ENCODE measurements at places on chromosomes 7 and 10.

- no peak for DNase-seq
These were observed 29.6 kb upstream of the PDGFA start for GRCh38 chr7:549066-549890.

DNA sequence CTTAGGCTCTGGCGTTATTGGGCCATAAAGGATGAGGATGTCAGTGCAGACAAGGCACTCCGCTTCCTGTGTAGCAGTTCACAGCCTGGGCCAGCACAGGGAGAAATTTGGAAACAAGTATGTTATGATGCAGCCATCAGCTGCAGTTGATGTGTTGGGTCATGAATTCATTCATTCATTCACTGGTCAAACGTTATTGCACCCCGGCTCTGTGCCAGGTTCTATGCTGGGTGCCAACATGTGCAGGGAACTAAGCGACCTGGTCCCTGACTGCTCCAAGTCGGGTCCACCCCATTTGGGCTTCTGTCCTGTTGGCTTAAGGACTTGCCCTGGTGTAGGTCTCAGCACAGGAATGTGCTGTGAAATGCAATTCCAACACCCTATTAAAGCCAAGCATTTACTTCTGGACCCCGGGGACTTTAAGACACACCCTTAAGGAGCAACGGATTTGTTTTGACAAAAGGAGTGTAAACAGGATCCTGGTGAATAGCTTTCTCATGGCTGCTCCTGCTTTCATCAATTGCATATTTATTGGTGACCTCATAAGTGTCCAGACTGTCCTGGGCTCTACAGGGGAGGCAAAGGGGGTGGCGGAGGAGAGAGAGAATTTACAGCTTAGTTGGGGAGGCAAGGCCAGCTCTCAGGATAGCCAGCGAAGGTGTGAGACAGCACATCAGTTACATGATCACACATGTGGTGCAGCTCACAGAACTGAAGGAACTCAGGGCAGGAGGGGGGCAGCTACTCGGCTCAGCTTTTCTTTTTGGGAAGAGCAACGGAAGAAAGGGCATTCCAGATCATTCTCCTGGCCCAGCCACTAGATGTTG is 158.6 kb downstream of the GRK5 start:
- no peak for DNase-seq

DNA sequence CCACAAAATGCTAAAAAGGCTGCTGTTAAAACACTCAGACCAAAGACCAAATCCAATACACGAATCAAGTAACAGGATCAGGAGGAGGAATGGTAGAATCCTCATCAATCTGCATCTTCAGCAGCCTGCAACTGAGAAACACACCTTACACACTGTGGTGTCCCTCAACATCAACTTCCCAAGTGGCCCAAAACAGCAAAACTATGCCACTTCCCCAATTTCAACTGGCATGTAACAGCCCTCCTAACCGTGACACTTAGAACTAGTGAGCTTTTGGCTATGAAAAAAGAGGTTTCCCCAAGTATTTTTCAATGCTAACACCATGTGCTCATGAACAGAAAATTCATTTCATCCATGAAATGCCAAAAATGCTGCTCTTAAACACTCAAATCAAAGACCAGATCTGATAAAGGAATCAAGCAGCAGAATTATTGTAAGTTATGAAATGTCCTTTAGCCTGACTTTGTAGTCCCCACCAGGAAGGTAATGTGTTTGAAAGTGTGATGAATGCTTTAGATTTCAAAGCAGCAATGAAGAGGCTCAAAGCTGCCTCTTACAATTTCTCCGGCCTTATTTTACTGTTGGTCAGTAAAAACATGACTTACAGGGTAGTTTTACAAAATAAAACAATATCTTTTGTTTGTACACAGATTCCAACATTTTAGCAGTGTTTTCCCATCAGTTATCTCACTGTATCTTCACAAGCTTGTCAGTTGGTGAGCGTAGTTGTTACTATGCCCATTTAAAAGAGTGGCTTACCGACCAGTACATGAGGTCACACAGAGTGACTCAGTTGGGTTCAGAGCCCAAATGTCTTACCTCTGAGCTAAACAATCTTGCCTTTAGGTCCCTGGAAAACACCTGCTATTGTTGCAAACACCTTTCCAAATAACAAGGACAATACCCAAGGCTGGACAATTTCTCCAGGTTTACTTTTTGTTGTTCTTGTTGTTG is 65.7 kb upstream of the ASAH2 start:
- DNase-seq, result no peak

GRCh38 chr10:4099202-4099601 is 314.2 kb upstream of the KLF6 start:
- no peak for DNase-seq

DNA sequence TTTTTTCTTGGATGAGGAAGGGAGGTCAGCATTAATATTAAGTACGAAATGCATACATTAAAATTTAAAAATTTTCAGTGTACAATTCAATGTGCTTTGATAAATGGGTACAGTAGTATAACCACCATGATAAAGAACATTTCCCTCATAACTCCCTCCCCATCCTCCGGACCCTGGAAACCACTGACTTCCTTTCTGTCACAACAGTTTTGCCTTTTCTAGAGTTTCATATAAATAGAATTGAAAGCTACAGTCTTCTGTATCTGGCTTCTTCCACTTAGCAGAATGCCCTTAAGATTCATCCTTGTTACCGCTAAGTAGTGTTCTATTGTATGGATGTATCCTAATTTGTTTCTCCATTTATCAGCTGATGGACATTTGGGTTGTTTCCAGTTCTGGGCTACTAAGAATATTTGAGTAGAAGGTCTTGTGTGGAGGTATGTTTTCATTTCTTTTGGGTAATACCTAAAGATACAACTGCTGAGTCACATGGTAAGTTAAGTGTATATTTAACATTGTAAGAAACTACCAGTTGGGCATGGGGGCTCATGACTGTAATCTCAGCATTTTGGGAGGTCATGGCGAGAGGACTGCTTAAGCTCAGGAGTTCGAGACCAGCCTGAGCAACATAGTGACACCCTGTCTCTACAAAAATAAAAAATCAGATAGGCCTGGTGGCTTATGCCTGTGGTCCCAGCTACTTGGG is 30.8 kb downstream of the ABI1 start:
- no peak for DNase-seq

GRCh38 chr7:32661929-32662328 is 166.6 kb downstream of the AVL9 start:
- no peak for DNase-seq

DNA sequence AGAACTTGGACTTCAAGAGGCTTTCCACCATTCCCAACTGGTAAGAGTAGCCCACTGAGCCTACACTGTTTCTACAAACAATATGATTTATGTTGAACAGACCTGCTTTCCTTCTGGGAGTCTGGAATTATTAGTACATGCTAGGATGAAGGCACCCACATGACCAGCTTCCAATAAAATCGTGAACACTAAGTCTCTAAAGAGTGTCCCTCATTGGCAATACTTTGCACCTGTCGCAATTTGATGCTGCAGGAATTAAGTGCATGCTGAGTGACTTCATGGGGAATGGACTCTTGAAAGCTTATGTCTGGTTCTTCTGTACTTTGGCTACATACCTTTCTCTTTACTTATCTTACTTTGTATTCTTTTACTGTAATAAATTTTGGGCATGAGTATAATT is 305.2 kb upstream of the GHITM start:
- no peak for DNase-seq

- no peak for DNase-seq
These were observed 2.1 kb downstream of the SAMD9L start for GRCh38 chr7:93146036-93146435.

DNA sequence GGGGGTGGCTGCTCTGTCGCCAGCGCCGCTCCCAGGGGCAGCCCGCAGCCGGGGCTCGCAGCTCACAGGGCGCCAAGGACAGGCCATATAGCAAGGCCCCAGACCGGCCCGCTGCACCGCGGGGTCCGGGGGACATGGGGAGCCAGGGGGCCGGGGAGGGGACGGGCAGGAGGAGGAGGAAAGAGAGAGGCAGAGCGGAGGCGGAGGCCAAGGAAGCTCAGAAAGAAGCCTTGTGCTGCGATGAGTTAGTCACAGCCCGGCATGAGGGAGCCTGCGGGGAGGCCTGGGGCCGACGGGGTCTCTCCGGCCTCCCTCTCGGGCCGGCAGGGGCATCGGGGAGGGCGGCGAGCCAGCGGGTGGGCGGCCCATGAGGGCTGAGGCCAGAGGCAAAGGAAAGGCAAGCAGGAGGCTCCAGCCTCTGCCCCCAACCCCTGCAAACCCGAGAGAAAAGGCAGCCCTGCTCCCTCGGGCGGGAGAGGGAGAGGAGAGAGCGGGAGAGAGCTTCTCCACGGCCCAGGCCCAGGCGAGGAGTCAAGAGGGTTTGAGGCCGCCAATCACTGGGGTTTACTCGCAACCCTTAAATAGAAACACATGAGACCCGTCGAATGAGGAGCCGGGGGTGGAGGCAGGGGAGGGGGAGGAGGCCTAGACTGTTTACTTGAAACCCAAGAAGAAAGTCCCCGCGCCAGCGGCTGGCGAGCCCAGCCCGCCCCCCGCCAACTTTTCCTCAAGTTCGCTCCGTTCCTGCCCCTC is 167.9 kb downstream of the NEURL1 start:
- DNase-seq, result peak; percentile 54

GRCh38 chr10:55495555-55495954 is 694.5 kb upstream of the PCDH15 start:
- no peak for DNase-seq
